ENCODE measurements at places on chromosomes 12 and 14. TPM values are rescaled to one million over a fixed set of nuclear protein-coding genes. Genes with fewer than 3 reads are reported as not detected.

DNA sequence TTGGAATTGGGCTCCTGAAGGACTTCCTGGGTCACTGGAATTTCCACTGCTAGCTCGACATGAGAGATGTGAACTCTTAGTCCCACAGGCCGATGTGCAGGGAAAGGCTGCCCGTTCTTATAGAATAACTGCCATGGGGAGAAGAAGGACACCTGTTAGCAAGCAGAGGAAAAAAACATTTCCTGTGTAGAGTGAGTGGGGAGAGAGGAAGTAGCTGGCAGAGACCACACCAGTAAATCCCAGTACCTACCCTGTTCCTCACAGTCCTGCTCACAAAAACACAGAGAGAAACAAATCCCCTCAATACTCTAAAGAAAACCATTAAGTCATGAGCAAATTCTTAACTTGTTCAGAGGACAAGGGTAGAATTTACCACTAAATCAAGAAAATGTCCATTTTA, 29.5 kb downstream of the AREL1 start:
- DNase-seq, result no peak

DNA sequence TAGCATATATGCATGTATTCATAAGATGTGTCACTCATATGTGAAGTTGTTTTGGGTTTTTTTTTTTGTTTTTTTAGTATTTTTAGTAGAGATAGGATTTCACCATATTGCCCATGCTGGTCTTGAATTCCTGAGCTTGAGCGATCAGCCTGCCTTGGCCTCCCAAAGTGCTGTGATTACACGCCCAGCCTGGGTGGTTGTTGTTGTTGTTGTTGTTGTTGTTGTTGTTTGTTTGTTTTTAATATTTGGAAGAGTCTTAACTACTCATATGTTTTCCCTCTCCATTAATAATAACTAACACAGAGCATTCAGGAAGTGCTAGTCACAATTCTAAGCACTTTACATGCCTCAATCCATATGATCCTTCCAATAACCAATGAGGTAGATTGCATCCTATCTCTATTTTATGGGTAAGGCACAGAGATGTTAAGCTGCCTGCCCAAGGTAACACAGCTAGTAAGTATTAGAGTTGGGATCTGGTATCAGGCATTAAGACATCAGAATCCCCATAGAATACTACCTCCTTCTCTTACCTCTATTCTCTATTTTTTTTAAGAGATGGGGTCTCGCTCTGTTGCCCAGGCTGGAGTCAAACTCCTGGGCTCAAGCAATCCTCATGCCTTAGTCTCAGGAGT, 27.6 kb downstream of the SLC25A21 start:
- no peak for DNase-seq

DNA sequence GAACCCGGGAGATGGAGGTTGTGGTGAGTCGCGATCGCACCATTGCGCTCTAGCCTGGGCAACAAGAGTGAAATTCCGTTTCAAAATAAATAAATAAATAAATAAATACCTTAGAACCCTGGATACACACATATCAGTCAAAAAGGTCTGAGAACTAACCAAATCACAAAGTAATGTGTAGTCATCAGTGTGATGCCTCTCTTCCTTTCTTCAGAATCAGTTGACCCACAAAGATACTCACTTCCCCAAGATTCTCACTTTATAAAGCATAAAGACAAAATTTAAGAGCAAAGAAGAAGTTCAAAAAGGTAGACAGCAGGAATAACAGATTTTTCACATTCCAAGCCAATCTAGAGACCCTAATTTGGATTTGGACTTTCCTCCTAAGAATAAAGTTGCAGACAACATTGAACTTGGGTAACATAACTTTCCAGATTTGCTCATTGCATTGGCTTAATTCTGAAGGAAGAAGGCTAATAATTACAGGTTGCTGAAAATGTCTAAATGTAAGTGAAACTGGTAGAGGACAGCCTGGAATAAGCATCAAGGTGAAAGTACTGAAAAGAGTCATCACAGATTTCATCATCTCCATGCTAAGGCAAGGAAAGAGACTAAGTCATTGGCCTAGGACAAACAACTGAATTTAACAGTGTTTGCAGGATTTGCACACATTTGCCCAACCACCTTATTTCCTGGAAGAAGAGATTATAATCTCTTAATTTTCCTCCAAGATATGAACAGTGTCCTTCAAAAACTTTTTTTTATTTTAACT, 17.4 kb downstream of the TMED10 start:
- DNase-seq, result no peak

DNA sequence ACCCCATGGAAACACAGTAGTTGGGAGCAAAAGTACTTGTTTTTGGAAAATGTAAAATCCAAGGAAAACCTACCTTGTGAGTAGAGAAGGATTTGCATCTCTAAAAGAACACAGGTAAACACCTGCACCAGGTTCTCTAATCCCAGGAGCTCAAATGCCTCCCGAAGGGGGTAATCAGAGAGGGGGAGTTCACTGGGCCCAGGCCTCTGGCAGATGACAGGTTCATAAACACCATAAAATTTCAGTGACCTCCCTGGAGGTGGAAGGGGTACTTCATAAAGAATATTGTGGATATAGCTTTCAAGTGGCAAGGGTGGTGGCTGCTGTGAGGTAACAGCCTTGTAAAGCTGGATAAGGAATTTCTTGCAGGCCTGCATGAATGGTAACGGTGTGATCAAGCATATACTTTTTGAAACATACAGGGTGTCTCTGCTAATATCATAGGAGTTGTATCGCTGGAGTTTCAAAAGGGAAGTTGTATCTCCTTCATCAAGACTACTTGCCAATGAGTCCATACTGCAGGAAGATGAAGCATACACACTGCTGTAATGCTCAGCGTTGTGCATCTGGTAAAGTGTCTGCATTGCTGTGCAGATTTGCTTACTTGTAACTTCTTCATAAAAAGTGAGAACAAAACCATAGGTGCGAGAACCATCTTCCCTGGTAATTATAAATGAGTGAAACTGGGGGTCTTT, 111.3 kb downstream of the DENND5B start:
- no peak for DNase-seq

DNA sequence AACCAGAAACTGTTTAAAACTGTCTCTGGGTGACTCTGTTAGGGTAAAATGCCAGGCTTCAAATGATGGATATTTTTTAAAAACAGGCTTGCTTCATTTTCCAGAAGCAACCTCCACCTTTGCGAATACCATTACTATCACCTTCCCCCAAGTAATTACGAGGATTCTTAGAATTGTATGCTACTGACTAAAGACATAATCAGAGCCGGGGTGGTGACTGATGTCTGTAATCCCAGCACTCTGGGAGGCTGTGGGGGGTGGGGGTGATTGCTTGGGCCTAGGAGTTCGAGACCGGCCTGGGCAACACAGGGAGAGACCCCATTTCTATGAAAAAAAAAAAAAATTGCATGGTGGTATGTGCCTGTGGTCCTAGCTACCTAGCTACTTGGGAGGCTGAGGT, 38.3 kb downstream of the FGD6 start:
- no peak for DNase-seq

GRCh38 chr14:103140316-103141109, 17.3 kb downstream of the TNFAIP2 start:
- no peak for DNase-seq

KRT78 gene
- polyA plus RNA-seq, result 0.17 TPM

GRCh38 chr12:94427501-94428381, 31.9 kb downstream of the CEP83 start:
- DNase-seq, result peak; percentile 16

FZD10 gene
- polyA plus RNA-seq, result 4.8 TPM

DNA sequence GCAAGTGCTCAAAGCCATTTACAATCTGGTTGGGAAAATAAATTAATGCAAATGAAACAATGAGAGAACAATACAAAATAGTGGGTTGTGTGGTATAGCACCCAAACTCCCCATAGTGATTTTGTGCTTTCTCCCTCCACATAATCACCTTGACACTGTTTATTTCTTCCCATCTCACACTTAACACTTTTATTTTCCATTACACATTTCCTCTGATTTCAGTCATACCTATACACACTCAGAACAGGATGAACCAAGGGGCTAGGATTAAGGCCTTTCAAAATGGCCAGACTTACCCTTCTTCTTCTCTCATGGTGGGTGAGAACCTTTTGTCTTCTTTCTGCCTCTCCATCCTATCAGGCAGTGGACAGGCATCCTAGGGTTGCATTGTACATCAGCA, 13.9 kb upstream of the PDE1B start:
- DNase-seq, result no peak

DNA sequence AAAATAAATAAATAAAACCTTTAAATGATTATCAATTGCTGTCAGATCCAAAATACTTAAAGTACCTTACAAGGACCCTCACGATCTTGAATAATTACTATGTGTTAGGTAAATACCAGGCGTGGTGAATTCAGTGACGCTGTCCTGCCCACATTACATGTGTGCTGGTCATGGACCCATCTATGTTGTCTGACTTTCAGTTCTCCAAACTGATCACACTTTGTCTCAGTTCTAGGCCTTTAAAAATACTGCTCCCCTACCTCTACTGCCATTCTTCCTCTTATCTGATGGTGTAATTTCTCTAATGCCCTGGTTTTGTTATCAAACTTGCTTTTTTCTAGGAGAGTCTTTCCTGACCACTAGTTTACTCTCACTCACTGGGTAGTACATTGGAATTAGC, 520.7 kb downstream of the TRHDE start:
- DNase-seq, result no peak

GRCh38 chr12:58920102-58920960, at the start of gene LRIG3:
TSS of gene LRIG3 (minus strand) at chr12:58920504. CDS start at chr12:58920235, 269 bp downstream.
- peak; percentile 86 for DNase-seq

GRCh38 chr14:43132441-43132840, 1374.6 kb downstream of the FSCB start:
- DNase-seq, result no peak

Measured in foreskin keratinocyte (primary cell).